ENCODE measurements at places on chromosomes 16 and 17.

DNA sequence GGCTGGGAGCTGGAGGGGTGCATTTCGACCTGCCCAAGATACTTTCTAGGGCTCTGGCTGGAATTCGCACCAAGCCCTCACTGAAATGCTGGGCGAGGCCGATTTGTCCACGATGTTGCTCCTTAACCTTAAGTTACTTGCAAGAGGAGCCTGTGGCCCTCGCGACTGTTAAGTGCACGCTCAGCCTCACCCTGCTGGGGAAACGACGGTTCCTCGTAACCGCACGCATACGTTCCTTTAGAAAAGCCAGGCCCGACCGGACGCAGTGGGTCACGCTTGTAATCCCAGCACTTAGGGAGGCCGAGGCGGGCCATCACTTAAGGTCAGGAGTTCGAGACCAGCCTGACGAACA is 607 bp upstream of the NCOR1 start:
- DNase-seq = no peak

DNA sequence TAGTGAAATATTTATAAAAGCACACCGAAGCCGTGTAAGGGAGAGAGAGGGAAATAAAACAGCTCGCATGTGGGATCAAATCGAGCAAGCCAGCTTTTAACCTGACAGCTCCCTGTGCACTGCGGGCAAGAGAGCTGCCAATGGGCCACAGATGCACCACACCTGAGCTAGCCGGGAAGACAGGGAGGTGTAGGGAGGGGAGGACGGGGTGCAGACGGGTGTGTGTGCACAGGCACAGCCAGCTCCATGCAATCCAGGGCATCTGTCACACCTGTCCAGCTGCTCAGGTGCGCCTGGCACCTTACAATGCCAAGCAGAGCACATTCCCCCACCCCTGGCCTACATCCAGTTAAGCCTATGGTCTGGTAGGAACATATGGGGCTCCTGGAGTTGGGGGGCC is 70.0 kb downstream of the C16orf78 start:
- DNase-seq = no peak

DNA sequence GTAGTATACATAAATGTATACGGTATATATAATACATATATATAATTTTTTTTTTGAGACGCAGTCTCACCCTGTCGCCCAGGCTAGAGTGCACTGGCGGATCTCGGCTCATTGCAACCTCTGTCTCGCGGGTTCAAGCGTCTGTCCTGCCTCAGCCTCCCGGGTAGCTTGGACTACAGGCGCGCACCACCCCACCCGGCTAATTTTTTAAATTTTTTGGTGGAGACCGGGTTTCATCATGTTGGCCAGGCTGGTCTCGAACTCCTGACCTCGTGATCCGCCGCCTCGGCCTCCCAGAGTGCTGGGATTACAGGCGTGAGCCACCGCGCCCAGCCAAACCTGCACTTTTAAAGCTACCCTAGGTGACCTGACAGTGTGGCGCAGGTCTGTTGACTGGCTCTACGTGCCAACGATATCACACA is 745 bp downstream of the PAM16 start:
- DNase-seq = no peak

DNA sequence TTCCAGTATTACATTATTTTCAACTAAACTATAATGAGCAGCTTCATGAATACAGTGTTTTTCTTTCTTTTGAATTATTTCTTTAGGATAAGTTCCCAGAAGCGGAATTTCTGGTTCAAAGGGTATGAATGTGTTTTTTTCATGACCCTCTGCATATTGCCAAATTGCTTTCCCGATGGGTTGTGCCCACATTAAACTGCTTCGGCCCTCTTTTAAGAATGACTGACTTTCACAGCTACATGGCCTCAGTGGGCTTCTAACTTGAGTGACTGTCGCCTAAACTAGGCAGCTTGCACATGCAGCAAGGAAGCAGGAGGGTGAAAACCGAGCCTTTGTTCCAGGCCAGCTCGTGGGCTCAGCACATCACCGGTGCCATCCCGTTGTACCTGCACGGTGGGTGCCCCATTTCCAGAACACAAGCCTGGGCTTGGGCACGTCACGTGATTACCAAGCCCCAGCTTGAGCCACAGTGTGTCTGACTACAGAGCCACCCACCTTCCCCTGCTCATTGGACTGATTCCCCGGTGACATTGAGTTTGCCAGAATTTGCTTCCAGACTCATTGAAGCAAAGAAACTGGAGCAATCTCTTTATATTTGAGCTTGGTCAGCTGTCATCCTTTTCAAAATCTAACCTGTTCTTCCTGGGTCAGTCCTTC is 112.8 kb downstream of the CLEC16A start:
- no peak for DNase-seq

DNA sequence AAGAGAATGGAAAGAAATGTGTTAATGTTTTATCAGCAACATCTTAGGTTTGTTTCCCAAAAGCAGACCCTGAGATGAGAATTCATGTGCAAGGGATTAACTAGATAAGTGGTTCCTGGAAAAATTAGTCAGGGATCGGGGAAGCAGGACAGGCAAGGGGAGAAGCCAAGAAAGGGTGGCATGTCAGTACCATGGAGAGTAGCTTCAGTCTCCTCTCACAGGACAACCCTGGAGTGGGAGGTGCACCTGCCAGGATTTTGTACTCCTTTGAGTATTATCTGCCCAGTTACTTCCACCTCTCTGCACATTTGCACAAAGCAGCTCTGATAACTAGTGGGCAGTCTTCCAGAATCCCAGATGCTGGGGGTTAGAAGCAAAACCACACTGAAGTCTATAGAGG is 117.0 kb downstream of the RGS9 start:
- no peak for DNase-seq
